ENCODE measurements at places on chromosomes 1 and 21. TPM values are rescaled to one million over a fixed set of nuclear protein-coding genes. Genes with fewer than 3 reads are reported as not detected.

Gene OR2L5
- total RNA-seq, result not detected

Gene AHDC1
- 26.8 TPM for total RNA-seq

Gene OR2AK2
- not detected for total RNA-seq

Gene CFHR2
- 0.27 TPM for total RNA-seq

- DNase-seq, result peak; percentile 24
Observed at GRCh38 chr1:107140703-107141490, at the start of gene NTNG1. Gene NTNG1, plus strand, starts transcription at chr1:107141039.

- no peak for DNase-seq
Observed at GRCh38 chr1:181179987-181180365, 91.5 kb downstream of the IER5 start.

GRCh38 chr1:206544562-206545257 lies 37.4 kb downstream of the RASSF5 start:
- peak; percentile 85 for DNase-seq

DNA sequence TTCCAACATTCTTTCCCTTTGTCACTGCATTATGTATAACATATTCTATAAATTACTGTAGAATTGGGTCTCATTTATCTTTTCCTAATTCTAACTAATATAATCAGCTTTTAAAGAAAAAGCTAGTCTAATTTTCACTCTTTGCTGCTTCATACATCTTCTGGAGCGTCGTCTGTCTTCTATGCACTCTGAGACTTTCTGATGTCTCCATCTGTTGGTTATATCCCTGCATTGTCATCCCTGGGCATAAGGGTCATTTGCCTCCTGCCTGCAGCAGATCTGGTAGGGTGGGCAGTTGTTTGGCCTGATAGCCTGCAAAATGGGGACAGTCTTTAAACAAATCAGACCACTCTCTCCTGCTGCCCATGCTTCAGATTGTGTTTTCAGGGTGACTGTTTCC lies 40.8 kb upstream of the DYNLT5 start:
- DNase-seq, result no peak

GRCh38 chr1:238738892-238739291 lies 647.5 kb upstream of the CHRM3 start:
- no peak for DNase-seq

- DNase-seq, result no peak
Observed at GRCh38 chr1:17791055-17791390, 35.9 kb downstream of the ACTL8 start.

- no peak for DNase-seq
Observed at GRCh38 chr1:205633421-205633976, 1.7 kb upstream of the ELK4 start.
